Activated CD4-positive, alpha-beta T cell treated with anti-CD3 and anti-CD28 coated beads, Interleukin-2, amount 50 U/mL, for 48 hours (primary cell): ENCODE measurements at places on chromosomes 5 and 9.

DNA sequence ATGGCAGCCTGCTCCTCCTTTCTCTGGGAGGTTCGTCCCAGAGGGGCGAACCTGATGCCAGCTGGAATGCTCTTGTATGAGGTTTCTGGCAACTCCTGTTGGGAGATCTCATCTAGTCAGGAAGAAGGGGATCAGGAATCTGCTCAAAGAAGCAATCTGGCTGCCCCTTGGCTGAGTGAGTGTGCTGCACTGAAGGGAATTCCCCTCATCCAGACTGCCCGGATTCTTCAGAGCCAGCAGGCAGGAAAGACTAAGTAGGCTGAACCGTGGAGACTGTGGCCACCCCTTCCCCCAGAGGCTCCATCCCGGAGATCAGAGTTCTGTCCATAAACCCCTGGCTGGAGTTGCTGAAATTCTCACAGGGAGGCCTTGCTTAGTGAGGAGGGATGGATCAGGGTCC lies 476.0 kb downstream of the CSNK1G3 start:
- DNase-seq = no peak

- no peak for DNase-seq
Observed at GRCh38 chr5:156295431-156295830, 31.5 kb upstream of the SGCD start.

- DNase-seq = no peak
Observed at GRCh38 chr5:1490376-1490775, 33.4 kb downstream of the LPCAT1 start.

GRCh38 chr9:114560956-114561355 lies 26.6 kb upstream of the ATP6V1G1 start:
- DNase-seq = no peak

DNA sequence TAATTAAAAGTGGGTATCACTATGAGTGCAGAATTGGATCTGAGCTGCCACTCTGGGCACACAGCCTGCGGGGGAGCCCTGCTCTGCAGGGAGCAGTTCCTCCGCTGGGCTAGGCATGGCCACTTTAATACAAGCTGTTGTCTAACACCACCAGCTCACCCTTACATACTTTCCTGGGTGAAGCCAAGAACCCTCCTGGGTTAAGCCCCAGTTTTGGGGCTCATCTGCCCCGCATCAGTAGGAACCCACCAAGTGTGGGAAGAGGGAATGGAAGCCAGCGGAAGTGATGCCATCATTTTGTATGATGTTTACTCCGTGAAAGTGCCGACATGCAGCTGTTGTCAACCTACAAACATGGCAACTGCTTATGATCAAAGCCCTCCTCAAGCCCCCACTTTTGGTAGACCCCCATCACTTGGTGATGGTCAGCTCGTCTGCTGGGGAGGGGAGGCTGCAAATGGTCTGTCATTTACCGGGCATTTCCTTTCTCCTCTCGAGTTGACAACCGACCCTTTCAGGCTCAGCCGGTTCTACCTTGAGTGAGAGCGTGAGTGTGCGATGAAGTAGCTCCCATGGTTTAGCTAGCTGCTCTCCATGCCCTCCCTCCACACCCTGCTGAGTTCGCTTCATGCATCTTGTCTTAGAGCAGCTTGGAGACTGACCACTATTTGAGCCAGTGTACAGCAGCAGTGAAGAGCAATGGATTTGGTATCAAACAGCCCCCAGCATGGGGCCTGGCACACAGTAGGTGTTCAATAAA lies 95.3 kb upstream of the IER5L start:
- DNase-seq = no peak

DNA sequence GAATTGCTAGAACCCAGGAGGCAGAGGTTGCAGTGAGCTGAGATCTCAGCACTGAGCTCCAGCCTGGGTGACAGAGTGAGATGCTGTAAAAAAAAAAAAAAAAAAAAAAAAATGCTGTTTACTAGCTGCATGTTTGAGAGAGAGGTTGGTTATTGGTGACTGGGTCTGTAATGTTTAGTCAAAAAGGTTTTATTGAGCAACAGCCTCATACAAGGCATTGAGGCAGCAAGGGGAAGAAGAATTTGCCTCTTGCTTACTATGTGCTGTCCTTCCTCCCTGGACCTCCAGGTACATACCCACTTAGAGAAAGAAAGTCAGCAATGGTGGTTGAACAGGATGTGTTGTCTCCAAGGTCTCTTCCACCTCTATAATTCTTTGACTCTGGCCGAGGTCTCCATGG lies 140.7 kb upstream of the SPRY4 start:
- no peak for DNase-seq

DNA sequence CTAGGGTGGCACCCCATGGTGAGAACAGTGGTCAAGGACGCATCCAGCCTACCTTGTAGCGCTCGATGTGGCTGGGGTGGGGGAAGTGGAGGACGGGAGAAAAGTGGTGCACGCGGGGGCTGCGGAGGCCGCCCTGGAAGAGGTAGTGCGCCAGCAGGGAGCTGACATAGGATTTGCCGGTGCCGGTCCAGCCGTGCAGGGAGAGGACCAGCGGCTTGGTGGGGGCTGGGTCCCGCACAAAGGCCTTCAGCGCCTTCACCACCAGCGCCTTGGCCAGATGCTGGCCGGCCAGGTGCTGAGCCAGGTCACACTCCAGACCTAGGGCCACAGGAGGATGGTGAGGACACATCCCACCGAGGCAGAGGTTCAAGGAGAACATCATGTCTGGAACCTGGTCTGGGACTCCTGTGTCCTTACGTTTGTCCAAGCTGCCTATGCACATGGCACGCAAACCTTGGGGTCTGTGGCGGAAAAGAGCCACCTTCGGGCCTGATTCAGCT lies 797 bp downstream of the TOR2A start:
- DNase-seq = no peak

- DNase-seq = peak; percentile 7
Observed at GRCh38 chr5:64147849-64148441, 17.7 kb upstream of the RNF180 start.

GRCh38 chr9:38333047-38333446 lies 59.5 kb upstream of the ALDH1B1 start:
- no peak for DNase-seq

- no peak for DNase-seq
Observed at GRCh38 chr5:86118542-86118941, 499.2 kb upstream of the COX7C start.

DNA sequence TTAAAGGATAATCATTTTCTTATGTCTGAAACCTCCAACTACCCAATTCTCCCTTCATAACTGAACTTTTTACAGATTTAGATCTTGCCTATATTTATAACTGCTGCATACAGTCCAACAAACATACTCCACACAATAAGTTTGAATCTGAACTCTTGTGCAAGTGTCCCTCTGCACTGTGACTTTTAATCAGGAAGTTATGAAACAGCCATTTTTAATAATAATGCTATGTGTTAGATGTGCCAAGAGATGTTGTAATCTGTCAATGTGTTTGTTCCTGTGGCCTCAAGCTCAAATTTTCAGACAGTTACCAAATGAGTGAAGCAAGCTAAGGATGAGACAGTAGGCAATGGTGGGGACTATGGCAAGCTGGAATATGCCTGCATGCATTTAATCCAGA lies 57.6 kb upstream of the MTAP start:
- no peak for DNase-seq

DNA sequence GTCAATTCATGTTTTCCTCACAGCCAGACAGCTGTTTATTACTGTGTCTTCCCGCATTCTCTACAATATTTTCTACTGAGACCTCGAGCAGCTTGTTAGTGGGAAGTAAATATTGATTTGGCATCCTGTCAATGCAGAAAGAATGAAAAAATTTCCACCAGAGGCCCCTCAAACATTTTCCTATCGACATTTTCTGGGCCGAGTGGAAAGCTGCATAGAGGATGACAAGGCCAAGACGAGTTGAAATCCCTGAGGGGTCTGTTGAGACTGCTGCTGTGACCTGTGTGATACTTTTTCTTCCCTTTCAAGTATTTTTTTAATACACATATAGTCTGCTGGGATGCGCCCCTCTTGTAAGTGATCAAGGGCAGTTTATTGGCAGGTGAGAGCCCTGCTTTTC lies 91.4 kb upstream of the SH3GL2 start:
- no peak for DNase-seq

DNA sequence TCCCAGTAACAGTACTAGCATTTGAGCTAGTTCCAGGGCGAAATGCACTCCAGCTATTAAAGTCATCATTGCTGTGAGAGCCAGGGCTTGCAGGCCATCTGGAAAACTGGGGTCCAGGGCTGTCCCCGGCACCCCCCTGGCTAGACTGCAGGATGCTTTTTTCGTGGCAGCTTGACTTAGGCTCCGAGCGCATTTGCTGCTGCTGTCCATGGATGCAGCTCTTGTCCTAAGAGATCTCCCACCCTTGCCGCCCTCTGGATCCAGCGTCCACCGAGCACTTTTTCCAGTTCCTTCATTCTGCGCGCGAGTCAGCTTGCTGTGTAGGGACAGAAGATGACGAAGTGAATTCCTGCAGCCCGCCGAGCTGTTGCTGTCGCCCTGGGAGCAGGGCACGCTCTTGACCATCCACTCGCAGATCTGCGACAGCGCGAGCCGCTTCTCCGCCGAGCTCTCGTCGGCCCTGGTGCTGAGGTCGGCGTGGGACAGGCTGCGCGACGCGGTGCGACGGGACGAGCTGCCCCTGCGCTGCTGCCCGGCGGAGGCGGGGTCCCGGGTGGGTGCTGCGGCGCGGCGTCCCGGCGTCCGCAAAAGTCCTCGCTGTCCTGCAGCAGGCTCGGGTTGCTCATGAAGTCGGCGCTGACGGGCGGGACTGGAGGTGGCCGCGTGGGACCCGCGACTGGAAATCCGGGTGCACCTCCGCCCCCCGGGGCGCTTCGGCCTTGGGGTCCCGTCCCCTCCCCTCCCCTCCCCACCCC lies 30.7 kb downstream of the OR2V1 start:
- no peak for DNase-seq

DNA sequence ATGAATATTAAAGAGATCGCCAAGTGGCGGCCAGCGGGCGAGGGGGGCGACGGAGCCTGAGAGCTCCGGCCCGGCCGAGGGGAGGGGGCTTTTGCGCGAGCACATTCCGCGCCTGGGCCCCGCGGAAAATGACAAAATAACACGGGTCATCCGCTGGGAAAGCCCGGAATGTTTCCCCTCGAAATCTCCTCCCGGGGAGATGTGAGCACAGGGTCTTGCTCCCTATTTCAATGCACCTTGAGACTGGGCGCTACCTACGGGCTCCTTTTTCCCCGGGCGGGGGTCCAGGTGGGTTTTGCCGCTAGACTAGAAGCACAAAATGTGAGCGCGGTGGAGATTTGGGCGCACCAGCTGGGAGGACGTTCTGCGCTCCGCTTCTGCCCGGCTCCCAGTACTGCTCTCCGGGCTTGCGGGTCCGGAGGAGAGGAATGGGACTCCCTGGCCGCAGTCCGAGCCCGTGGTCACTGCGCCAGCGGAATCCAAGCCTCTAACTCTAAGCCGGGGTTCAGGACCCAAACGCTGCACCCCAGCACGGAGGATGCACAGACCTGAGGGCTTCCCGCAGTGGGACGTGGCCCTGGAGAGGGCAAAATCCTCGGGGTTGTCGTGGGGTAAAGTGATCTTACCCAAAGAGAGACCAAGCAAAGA lies 2.8 kb upstream of the PRDM12 start:
- no peak for DNase-seq

DNA sequence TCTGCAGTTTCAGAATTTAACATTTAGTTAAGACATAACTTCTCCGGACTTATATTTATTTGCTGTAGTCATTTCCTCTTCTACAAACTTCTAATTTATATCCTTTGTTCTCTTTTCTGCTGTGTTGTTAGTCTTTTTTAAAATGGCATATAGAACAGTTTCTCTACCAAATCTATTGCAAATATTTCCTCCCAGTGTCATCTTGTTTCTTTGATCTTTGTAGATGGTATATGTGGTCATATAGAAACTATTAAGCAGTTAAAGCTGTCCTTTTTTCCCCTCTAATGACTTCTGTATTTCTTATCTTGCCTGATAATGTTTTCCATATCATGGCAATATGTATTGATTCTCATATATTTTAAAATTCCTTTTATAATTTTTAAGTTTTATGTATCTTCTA lies 264.5 kb downstream of the MCTP1 start:
- DNase-seq = no peak

DNA sequence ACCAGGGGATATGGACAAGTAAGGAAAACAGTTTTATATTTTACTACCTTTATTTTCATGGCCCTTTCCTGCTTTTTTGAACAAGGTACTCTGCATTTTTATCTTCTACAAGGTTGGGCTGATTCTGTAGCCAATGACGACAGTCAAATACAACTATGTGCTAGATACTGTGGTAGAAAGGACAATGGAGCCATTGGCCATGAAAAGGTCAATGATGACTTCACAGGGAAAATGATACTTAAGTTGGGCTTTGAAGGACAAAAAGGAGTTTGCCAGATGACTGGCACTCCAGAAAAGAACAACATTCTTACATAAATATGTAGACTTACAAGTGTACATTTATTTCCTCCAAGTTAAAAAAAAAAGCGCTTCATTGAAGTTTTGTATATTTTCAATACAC lies 663 bp downstream of the INSL6 start:
- DNase-seq = no peak

DNA sequence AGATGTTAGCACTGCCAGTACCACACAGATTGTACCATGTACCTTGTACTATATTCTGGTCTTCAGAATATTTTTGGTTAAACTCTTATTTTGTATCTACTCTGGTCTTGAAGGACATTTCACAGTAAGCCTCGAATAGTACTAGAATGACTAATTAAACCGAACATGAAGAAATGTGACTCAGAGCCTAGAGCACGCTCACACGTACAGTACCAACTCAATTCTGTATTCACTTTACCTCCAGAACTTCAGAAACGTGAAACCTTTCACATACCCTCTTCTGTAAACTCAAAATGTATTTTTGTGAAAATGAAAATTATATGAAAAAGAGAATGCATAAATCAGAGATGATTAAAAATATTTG lies 112.8 kb downstream of the MVB12B start:
- no peak for DNase-seq

DNA sequence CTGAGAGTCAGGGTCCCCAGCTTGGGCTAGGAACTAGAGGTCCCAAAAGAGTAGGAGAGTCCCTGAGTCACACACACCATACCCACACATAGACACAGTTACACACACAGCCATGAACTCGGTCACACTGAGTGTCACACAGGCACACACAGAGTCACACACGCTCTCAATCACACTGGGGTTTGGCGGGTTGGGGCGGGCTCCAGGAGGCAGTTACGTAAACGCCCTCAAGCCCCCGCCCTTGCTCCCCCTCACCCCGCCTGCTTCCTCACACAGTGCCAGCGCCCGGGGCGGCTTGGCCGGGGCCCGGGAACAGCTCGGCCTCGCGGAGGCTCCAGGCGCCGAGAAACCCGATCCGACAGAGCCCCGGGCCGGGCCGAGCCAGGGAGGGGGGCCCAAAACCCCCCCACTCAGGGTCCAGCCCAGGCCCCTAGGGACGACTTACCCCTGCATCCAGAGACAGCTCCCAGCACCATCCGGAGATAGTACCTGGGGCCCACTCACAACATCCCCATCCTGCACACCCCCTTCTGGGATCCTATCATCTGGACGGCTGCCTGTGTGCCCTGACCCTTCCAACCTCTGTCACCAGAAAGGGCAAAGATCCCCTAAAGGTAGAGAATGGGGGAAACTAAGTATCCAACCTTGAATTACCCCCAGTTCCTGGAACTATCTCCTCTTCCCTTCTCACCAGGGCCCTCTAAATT lies 3.5 kb upstream of the CNTFR start:
- no peak for DNase-seq
